ENCODE measurements at places on chromosomes 7 and 10.
A peak's percentile ranks its signal among the peaks of the same experiment; 100 is the strongest.

DNA sequence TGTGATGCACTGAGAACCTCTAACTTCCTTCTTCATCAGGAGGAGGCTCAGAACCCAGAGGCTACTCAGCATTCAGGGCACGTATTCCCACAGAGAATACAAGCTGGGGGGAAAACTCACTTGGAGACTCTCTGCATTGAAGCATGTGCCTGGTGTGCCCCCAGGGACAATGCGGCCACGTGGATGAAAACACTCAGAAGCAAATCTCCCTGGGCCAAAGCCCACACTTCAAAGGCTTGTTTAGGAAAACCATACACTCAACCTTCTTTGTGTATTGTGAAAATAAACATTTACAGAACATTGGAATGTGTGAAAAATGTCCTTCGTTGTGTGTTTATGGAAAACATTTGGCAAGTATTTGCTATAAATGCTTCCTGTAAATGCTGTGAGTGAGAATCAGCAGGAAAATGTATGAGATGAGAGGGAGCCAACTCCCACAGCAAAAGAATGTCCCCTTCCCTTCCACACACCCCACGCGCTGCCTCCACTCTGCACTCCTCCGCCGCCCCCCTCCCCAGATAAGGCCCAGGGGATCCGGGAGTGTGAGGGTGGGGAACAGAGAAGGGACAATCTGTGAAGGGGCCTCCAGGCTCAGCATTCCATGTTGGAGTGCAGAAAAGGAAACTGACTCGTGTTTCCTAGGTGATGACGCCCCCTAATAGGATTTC is 339.5 kb downstream of the ELMO1 start:
- DNase-seq, result no peak

- no peak for DNase-seq
These were observed 285.8 kb downstream of the LRRTM3 start for GRCh38 chr10:67211680-67212079.

DNA sequence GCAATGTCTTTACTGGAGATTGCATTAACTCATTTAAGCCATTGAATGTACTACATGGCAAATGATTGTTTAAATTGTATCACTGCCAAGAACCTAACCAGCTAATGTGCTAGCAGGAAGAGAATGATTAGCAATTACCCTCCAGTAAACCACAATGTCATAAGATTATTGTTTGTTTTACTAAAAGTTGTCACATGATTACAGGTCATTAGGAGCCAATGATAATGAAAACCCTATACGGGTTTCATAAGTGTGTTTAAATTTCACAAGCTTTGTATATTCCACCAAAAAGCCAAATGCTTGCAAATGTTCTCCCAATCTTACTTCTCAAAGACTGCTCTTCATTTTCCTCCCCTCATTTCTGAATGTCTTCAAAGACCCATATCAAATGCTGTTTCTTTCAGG is 76.5 kb upstream of the PPP1R3C start:
- DNase-seq, result no peak

DNA sequence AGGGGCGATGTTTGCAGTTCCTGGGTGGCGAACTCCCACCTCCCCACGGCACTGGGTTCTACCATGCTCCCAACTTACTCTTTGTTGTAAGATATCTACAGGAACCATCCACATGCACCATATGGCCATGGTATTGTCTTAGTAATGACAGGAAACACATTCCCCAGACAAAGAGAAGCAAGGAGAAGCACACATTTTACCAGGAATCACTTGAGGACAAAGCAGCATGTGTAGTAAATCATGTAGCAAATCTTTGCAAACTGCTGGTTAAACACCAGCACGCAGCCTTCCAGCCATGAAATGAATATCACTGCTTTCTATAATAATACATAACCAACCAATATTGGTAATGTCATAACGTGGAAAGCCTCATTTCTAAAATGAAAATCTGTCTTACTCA is 101.2 kb downstream of the NRP1 start:
- DNase-seq, result no peak

DNA sequence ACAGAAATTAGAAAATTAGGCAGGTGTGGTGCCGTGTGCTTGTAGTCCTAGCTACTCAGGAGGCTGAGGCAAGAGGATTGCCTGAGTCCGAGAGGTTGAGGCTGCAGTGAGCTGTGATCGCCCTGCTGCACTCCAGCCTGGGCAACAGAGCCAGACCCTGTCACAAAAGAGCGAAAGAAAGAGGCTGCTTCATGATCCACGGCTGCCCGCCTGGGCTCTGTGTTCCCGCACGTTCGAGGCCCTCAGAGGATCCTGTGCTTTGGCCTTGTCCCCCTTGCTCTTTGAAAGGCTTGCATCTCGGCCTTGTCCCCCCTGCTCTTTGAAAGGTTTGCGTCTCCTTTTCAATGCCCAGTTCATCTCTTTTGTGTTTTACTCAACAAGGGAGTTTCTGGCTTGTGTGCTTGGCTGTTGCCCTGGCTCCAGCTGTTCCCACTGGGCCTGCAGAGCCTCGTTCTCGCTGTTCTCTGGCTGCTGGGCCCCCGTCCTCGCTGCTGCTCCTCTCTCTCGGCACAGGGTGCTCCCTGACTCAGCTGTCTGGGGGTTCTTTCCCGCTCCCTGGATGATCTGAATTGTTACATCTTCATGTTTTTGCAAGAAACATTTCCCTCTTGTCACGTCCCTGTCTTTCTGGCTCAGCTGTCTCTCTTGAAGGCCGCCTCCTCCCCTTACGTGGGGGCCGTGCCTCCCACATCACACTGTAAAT is 45.1 kb upstream of the INPP5A start:
- DNase-seq, result no peak

GRCh38 chr7:38307640-38308039 is 34.2 kb upstream of the TARP start:
- no peak for DNase-seq

DNA sequence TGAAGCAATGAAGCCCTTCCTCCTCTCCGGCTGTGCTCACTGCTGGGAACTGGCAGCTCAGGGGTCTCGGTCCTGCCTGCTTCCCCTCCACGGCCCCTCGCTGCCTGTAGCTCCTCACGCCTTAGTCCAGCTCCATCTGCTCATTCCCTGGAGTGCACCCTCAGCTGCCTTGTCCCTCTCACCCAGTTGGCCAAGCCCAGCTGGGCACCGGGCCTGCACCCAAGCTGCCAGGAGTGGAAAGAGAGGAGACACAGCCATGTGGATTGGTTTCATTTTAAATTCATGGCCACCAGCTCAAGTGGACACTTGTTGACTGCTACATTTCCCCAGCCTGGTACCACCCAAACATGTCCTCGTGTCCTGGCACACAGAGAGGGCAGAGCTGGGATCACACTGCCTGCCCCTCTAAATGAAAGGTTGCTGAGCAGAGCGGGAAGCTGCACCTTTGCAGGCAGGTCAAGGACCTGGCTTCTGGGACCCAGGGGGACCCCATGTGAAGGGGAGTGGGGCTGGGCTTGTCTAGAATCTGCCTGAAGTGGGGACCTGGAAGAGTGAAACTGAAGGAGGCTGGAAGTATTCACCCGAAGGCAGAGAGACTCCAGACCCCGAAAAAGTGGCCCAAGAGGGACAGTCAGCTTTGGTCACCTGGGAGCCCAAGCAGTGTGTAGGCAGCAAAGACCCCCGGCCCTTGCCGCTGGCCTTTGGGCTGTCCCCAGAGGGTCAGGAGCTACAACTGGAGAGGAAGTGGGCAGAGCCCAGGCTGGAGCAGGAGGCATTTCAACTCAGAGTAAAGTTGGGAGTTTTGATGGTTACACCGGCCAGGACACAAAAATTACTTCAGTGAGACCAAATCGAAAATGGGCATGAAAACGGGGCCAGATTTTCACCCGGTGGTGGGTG is 15.0 kb upstream of the BNIP3 start:
- no peak for DNase-seq

DNA sequence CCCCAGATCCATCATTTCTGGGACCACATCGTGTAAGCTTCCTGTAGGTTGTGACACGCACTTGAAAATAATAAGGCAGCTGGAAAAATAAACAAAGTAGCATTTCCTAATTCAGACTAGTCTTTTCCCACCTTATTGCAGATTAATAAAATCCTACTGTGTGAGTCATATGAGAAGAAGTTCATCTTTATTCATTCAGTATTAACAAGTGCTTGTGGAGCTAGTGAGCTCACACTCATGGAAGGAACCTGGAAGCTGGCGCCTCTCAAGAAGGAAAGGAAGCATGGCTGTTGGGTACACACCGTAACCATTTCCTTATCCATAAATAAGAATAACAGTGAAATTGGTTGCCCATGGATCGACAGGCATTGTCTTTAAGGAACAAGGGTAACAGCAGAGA is 152.6 kb upstream of the PFKP start:
- DNase-seq, result no peak

GRCh38 chr10:124554085-124554858 is 92.6 kb downstream of the LHPP start:
- no peak for DNase-seq

DNA sequence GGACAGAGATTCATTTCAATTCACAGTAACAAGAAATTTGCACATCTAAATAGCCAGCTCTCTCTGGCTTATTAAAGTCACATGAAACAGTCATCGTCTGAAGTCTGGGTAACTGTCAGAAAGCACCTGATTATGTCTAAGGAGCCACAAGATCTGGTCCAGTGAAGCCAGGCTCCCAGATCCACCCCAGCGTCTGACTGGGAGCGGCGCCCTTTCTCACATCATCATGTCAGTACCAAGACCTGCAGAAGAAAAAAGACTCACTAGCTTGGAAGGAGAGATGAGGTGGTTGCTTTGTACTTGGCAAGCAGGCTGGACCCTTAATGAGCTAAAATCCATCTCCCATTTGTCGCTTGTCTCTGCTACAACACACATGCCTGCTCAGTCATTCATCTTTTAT is 58.4 kb downstream of the VOPP1 start:
- DNase-seq, result no peak

DNA sequence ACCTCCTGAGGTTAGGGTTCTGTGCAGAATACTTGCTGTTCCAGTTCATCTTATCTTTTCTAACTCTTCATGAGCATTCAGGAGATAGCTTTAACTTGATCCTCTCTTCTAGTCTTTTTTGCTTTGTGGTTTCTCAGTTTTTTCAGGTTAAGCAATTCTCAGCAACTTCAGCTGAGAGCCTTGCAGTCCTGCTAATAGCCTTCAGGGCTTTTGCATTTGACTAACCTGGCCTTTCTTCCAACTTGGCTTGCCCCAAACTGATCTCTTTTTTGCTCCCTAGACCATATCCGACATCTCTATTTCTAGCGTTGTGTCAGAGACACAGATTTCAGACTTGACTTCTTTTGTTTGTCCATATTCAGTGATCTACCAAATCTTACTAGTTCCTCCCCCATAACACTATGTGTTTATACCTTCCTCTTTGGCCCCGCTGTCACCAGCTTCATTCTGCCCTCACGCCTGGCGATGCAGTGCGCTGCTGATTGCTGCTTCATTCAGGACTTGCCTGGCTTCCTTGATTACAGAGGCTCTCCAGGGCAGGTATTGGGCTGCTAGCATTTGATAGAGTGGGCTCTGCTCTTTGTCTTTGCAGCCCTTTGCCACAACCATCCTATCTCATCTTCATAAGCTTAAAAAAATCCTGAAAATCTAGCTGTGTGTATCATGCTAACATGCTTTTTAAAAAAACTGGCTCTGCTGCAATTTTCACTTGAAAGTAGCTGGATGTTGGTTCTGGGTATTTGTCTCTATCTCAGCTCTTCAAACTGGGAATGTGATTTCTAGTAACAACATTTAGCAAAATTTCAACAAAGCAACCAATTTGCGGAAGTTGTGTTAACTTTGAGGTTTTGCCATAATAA is 9.6 kb downstream of the CUL1 start:
- no peak for DNase-seq

- no peak for DNase-seq
These were observed 101.9 kb downstream of the ELMO1 start for GRCh38 chr7:37346761-37347160.

GRCh38 chr7:49150486-49150885 is 226.1 kb downstream of the CDC14C start:
- DNase-seq, result no peak

GRCh38 chr10:112295853-112296830 is 12.9 kb downstream of the TECTB start:
- DNase-seq, result no peak

DNA sequence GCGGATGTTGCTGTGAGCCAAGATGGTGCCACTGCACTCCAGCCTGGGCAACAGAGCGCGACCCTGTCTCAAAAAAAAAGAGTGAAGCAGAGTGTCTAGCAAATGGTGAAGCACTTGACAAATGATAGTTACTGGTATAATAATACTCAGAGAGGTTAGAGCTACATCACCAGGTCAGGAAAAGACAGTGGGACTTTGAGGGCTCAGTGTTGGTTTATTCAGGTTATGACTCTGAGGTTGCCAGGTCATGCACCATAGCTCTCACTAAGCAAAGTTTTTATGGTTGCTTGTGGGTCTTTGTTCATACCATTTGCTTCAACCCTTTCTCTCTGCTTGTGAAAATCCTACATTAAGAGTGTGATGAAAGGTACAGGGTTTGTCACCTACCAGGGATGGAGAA is 13.6 kb downstream of the MRPS33 start:
- DNase-seq, result no peak

GRCh38 chr7:112147793-112148361 is 58.3 kb downstream of the DOCK4 start:
- peak; percentile 46 for DNase-seq

- DNase-seq, result no peak
These were observed 31.6 kb downstream of the CDC14C start for GRCh38 chr7:48955916-48956315.

GRCh38 chr10:10418387-10418786 is 599.3 kb upstream of the CELF2 start:
- DNase-seq, result no peak

DNA sequence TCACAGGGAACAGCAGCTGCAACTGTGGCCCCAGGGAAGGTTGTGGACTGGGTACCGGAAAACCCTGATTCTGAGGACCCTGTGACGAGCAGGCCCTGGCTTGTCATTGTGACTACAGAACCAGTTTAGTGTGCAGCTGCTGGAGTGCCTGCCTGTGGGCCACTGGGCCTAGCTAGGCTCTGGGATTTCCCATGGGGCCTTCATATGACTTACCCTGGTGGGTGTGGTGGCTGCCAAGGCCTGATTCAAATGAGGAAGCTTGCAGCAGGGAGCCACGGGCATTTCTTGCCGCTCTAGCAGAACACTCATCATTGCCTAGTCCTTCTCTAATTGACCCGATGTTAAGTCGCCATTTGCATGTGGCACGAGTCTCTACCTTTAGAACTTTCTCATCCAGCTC is 14.7 kb upstream of the CAMK2G start:
- peak; percentile 81 for DNase-seq

- DNase-seq, result no peak
These were observed 234.7 kb upstream of the PTPRZ1 start for GRCh38 chr7:121638286-121638685.

- no peak for DNase-seq
These were observed 311.7 kb downstream of the GATA3 start for GRCh38 chr10:8365935-8366911.

DNA sequence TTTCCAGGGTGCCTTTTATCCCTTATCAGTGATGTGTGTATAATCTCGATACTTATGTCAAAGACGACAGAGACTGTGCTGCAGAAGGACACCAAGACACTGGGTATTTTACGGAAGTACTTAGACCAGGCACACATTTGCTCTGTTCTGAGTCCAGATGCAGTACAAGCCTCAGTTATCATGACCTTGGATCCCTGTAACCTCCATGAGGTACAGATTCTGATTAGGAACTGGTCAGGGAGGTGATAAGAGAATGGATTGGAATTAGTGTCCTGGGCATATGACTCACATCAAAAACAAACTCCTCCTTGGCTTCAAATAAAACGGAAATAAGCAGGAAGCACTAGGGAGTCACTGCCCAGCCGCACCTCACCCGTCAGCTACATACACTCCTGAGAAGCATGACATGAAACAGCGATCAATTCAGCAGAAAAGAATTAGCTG is 146.5 kb downstream of the SFMBT2 start:
- no peak for DNase-seq
